Astrocyte (in vitro differentiated cells and primary cell): ENCODE measurements at places on chromosomes 11 and 22. TPM values are rescaled to one million over a fixed set of nuclear protein-coding genes. Genes with fewer than 3 reads are reported as not detected.

The PANX3 gene
- not detected in 2 replicates for total RNA-seq

The MS4A12 gene
- total RNA-seq, result 0.31 TPM in 1 of 2 replicates, not detected in the other

The SCN2B gene
- 0.18 and 0.29 TPM in 2 replicates for total RNA-seq

The GVQW3 gene
- 2.0 TPM in 2 replicates for total RNA-seq

The RIN1 gene
- 8.5 and 12.0 TPM in 2 replicates for total RNA-seq

The GGTLC2 gene
- not detected in 2 replicates for total RNA-seq

The TESMIN gene
- 1.1 and 1.7 TPM in 2 replicates for total RNA-seq

The OSBP2 gene
- 0.48 and 0.89 TPM in 2 replicates for total RNA-seq

The RASL10A gene
- 0.19 and 1.5 TPM in 2 replicates for total RNA-seq

- DNase-seq, result no peak
Measured at GRCh38 chr11:116030697-116031331, 526.6 kb upstream of the CADM1 start.

DNA sequence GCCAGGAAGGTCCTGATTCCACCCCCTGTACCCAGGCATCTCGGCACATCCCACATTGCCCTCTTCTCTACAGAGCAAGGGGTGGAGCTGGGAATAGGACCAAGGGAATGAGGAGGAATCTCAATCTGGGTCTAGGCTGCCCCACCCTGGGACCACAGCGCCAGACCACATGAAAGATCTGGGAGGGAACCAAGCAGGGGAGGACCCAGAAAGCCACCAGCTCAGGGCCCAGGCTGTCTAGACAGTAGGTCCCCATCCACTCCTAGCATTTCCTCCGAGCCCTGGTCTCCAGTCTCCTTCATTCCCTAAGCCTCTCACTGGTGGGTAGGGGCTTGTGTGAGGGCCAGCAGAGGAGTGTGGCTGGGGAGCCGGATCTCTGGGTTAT, 11.6 kb downstream of the PHLDB1 start:
- DNase-seq, result peak; percentile 90

GRCh38 chr11:36056160-36056751, 112.4 kb downstream of the LDLRAD3 start:
- DNase-seq, result no peak

GRCh38 chr22:17639247-17639741, 737 bp downstream of the BCL2L13 start:
- peak; percentile 38 for DNase-seq

DNA sequence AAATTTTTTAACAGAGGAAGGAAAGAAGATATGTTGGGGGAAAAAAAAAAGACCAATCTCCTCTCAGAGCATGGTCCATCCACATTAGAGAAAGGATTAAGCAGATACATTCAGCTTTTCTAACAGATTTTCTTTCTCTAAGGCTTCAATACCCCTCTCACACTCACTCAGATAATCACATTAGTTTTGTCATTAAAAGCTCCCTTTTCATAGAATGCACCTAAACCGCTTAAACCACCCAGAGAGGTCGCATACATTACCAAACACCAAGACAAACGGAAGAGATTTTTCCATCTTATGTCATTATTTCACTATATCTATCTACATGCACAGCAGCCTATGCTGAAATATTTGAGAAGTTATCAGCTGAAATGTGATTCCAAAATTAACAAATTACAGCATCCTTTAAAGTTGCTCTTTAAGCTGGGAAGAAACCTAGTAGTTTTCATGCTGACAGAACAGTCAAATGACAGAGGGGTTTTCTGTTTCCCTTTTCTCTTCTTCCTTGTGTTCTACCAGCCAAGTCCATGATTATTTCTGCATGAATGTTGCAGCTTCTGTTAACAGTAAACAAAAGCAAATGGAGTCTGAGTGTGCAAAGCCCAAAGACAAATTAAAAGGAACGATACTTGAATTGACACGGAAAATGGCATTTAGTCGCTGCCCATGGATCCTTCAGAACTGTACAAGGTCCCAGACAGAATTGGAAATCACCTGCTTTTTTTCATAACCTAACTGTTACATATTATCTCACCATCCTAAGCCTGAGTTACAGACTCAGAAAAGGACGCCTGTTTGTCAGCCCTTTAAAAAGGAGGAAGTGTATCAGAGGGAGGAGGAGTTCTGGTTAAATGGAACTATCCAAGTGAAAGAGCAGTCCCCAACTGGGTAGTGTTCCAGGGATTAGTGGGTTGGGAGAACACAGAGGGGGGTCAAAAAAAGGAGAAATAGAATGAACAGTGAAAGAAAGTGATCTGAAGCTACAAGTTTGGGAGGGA, 54.6 kb downstream of the PRCP start:
- no peak for DNase-seq

GRCh38 chr11:118136801-118137200, 15.8 kb downstream of the SCN4B start:
- DNase-seq, result no peak

DNA sequence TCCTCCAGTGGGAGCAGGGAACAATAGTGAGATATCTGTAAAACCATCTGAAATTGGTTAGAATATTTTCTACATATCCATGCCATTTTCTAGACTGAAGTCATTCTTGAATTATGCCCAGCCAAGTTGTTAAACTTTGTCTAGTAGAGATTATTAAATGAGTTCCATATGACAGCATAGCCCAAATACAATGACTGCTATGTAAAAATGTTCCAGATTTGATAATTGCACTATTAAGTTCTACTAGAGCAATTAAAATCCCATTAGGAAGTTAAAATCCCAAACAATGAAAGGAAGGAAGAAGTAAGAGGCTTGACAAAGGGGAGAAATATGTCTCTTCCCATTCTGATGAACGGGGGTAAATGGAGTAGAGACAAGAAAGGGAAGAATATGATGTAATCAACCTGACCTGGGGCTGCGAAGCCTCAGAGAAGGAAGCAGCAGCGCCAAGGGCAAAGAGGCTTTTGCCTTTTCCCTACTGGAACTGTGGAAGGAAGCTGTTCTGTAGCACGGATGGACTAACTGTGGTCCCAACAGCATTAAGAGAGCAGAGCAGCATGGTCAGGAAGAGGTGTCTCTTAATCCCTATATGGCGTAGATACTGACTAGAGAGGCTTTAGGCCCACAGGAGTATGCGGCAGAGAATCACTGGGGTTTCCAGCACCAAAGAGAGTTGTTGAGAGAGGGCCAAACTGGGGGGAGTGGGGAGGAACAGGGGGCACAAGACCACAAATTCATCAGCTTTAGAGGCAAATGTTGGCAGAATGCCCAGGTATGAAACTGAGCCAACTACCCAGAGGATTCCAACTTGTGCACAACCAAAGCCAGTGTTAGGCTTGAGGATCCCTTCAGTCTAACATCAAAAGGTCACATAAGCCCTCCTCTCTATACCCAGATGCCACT, 26.7 kb downstream of the RRP8 start:
- DNase-seq, result peak; percentile 75

- DNase-seq, result no peak
Measured at GRCh38 chr11:2466069-2466801, 21.4 kb downstream of the KCNQ1 start.

DNA sequence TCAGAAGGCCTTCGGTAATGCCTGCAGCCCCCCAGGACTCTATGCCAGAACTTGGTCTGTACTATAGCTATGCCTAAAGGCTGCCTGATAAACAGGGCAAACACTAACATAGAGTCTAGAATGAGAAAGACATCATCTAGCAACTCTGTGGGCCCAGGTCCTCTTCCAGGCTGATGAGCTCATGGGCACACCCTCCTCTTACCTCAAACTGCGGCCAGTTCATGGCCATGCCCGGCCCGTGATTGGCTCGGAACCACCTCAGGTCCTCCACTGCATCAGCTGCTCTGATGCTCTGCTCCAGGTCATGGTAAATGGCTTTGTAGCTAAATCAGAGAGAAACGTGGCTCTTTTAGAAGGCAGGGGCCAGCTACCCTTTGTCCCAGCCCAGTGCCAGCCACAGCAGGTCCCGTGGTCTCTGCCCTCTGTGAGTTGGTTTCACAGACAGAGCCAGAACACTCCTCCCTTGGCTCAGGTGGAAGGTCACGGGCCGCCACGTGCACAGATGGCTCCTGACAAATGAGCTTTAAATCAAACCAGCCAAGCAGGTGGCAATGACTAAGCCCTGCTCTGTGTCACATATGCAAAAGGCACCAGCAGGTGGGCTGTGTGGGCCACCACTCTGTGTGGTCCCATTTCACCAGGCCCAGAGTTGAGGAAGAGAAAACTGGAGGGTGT, 25.0 kb upstream of the ARFGAP3 start:
- DNase-seq, result no peak

GRCh38 chr22:35274154-35274871, 17.0 kb downstream of the HMGXB4 start:
- DNase-seq, result no peak

DNA sequence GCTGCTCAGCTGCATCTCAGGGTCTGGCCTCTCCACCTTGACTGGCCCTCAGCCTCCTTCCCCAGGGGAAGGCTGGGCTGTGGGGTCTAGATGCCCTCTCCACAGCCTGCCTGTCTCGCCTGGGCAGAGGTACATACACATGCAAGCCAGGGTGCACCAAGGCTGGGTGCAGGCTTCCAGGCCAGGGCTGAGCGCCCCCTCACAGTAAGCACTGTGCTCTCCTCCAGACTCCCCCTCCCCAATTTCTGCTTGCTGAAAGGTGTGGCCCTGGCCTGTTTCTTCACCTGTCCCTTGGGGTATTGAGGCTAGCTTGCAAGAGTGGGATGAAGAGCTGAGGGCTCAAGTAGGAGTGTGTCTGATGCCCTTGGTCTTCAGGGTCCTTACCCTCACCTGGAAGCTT, 22.5 kb downstream of the RELT start:
- no peak for DNase-seq

- DNase-seq, result peak; percentile 16
Measured at GRCh38 chr11:91857179-91857578, 367.4 kb upstream of the FAT3 start.

- no peak for DNase-seq
Measured at GRCh38 chr11:32002311-32002710, 88.6 kb upstream of the RCN1 start.

DNA sequence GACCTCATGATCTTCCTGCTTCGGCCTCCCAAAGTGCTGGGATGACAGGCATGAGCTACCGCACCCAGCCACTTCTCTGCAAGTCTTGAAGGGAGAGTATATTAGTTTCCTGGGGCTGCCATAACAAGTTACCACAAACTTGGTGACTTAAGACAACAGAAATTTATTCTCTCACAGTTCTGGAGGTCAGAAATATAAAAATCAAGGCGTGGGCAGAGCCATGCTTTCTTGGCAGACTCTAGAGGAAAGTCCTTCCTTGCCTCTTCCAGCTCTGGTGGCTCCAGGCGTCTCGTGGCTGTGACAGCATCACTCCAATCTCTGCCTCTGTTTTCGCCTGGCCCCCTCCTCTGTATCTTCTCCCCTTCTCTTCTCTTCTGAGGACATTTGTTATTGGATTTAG, 110.2 kb upstream of the NAV2 start:
- DNase-seq, result no peak

- DNase-seq, result no peak
Measured at GRCh38 chr11:15993345-15993744, 363.0 kb downstream of the SOX6 start.

- no peak for DNase-seq
Measured at GRCh38 chr22:28480000-28480715, 199.5 kb downstream of the TTC28 start.

DNA sequence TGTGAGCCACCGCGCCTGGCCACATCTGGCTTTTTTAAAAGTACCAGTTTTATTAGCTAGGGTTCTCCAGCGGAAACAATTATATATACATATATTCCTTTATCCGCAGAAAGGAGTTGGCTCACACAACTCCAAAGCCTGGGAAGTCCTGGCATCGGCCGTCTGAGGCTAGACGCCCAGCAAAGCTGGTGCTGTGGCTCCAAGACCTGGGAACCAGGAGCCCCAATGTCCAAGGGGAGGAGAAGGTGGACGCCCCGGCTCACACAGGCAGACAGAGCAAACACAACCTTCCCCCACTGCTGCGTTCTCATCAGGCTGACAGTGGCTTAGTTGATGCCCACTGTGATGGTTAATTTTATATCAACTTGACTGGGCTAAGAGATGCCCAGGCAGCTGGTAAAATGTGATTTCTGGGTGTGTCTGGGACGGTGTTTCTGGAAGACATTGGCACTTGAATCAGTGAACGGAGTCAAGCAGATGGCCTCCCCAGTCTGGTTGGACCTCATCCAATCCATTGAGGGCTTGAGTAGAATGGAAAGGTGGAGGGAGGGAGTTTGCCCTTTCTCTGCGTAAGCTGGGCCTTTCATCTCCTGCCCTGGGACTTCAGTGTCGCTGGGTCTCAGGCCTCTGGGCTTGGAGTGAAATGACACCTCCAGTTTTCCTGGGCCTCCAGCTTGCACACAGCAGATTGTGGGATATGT, 904.4 kb downstream of the BRD1 start:
- DNase-seq, result no peak

- DNase-seq, result no peak
Measured at GRCh38 chr11:66852466-66853241, 4.2 kb upstream of the LRFN4 start.

- DNase-seq, result no peak
Measured at GRCh38 chr11:78787696-78788095, 213.0 kb upstream of the NARS2 start.

DNA sequence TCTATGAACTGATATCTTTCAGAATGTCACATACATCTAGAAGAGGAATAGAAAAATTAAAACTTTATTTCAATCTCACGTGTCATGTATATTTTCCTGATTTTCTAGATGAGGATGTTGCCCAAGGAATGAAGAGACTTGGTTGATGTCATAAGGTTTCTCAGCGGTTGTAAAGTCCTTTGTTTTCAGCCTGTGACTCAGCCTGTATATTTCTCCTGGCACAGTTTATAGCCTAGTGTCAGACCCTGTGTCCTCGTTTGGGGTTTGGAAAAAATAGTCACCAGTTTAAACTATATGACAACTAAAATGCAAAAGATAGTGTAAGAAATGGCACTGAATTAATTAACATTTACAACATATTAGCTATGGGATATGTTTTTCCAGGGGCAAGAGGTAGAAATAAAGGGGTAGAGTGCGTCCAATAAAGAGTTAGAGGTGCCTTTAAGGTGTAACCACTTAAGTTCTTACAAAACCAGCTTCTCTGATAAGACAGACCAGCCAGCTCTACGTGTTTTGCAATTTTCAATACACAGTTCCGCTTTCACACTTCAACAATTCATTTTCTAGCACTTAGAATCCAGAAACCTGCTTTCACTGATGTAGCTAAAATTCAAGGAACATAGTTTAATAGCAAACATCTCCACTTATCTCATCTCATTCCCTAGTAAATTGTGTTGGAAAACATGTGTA, 1432.6 kb upstream of the TENM4 start:
- peak; percentile 44 for DNase-seq

GRCh38 chr22:46007848-46008261, 30.9 kb upstream of the WNT7B start:
- peak; percentile 97 for DNase-seq

DNA sequence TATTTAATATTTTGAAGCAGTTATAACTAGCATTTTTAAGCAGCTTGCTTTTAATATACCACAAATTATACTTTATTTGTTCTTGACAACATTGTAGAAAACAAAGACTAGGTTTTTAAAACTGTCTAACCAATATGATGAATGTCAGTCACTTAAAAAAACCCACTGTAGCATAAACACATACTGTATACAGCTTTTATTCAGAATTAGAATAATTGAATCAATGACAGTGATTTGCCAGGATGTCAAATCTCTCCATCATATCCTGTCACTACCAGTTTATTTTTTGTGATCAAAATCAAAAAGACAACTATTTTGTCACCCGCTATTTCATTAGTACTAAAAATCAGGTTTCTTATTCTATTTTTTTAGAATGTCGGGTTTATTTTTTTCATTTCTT, 26.5 kb downstream of the PAX6 start:
- DNase-seq, result no peak
